Aorta (tissue), 5 donors: ENCODE measurements at places on chromosomes 6 and 20.

- no peak for DNase-seq
Observed at GRCh38 chr6:127956260-127956888, 55.5 kb upstream of the THEMIS start.

- no peak for DNase-seq
Observed at GRCh38 chr20:44963325-44964215, 2.7 kb upstream of the STK4 start.

GRCh38 chr20:13898012-13898612 is 92.3 kb downstream of the SEL1L2 start:
- no peak for DNase-seq

GRCh38 chr20:52331655-52332054 is 140.1 kb upstream of the ZFP64 start:
- DNase-seq = no peak

DNA sequence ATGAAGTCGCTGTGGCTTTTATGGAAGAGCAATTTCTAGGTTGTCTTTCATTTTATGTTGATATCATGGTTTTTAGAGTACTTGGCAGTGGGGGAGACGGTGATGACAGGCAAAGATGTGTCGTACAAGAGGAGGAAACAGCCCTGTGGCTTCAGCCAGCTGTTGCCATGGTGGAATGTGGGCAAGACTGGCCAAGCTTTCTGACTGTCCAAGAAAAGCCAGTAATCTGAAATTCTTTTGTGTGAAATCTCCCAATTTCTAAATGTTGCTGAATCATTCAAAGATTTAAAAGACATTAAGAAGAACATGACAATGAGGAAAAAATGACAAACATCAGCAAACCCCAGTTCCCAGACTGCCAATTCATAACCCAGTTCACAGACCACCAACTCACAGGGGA is 23.1 kb downstream of the PFDN4 start:
- DNase-seq = no peak

DNA sequence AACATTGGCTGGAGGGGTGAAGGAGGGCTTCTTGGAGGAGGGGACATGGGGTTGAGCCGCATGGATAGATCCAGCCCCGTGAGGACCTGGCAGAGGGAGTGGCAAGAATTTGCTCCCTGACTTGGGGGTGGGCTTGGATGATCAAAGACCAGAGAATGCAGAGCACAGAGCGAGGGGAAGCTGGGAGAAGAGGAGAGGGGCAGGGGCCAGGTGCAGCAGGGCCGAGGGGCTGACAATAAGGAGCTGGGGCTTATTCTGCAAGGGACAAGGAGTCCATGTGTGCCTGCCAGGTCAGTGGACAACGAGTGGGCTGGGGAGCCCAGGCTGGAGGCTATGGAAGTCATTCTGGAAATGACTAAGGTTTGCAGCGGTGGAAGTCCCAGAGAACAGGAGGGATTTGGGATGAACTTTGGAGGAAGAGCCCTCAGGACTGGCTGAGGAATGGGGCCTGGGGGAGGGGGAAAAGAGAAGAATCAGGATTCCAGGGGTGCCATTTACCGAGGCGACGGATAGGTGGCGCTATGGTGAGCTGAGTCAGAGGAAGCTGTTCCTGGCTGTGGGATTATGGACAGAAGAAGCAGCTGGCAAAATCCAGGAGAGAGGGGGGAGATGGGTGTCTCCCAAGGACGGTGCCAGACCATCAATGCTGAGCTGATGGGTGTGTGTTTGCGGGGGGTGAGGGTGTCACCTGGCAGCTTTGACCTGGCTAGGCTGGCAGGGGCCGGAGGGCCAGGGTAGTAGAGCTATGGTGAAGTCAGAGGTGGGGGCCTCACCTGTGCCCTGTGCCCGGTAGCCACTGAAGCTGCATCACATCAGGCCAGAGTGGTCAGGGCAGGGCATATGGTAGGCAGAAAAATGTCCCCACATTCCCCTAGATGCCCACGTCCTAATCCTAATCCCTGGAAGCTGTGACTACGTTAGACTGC is 7.8 kb downstream of the KCNG1 start:
- DNase-seq = no peak

DNA sequence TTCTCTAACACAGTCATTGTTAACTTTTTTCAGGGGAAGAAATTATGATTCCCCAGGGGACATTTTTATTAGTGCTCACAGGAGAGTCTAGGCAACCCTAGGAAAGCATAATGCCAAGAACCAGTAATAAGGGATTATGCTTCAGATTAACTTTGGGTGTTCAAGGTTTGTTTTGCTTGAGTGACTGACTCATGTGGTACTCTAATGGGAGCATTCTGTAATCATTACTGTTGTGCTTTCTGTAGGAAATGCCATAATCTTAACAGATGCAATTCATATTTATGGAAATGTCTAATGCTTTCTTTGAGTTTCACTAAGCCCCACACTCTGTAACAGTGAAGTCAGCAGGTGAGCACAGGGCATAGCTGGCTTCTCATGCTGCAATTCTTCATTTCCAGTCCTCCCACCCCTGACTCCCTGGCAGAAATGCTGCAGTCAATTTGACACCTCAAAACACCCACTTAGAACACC is 263.4 kb upstream of the MAN1A1 start:
- no peak for DNase-seq

DNA sequence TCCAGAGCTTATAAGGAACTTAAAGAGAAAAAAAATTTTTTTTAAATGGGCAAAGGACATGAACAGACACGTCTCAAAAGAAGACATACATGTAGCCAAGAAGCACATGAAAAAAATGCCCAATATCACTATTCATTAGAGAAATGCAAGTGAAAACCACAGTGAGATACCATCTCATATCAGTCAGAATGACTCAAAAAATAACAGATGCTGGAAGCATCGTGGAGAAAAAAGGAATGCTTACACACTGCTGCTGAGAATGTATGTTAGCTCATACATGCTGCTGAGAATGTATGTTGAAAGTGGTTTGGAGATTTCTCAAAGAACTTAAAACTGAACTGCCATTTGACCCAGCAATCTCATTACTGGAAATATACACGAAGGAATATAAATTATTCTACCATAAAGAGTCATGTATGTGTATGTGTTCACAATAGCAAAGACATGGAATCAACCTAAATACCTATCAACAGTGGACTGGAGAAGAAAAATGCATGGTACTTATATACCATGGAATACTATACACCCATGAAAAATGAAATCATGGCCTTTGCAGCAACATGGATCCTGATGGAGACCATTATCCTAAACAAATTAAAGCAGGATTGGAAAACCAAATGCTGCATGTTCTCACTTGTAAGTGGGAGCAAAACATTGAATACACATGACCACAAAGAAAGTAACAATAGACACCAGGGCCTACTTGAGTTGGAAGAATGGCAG is 5.2 kb downstream of the OR11A1 start:
- no peak for DNase-seq

- DNase-seq = no peak
Observed at GRCh38 chr6:5278565-5279120, 17.3 kb downstream of the FARS2 start.

DNA sequence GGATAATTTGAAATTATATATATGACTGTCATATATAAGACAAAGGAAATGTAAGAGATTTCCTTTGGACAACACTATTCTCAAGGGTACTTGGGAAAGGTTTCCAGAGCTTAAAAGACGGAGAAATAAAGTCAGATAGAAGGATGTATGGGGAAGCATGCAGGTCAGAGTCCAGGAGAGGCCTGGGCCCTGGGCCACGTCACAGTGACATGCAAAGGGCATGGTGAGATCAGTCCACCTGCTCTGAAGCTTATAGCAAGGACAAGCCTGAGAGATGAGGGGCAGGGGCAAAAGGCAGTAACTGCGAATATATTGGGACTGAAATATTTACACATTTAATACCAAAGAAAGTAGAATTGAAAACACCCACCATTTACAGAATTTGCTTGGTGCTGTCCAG is 24.6 kb upstream of the GMDS start:
- no peak for DNase-seq

DNA sequence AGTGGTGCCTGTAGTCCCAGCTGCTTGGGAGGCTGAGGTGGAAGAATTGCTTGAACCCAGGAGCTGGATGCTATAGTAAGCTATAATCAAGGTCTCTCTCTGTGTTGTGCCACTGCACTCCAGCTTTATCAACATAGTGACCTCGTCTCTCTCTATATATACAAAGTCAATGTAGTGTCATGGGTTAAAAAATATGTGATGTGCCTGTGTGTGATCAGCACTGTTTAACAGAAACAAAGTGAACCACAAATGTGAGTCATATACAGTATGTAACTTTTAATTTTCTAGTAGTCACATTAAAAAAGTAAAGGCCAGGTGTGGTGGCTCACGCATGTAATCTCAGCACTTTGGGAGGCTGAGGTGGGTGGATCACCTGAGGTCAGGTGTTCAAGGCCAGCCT is 85.3 kb upstream of the RNF24 start:
- DNase-seq = no peak

DNA sequence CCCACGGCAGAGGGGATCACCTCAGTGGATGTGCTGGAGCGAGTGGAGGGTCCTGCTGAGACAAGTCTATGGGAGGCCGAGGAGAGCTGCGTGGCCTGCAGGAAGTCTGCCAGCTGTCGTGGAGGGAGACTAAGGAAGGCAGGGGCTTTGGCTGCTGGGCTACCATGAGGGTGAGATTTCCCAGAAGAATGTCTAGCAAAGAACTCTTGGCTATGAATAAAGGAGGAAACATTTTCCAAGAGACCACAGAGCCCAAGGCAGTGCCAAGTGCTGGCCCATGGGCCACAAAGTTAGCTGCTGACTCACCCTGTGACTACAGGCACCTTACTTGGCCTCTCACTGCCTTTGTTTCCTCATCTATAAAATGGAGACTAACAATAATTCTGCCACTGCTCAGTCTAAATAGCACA is 73.4 kb downstream of the PRDM1 start:
- DNase-seq = no peak

- no peak for DNase-seq
Observed at GRCh38 chr6:166050559-166050958, 117.1 kb downstream of the TBXT start.

DNA sequence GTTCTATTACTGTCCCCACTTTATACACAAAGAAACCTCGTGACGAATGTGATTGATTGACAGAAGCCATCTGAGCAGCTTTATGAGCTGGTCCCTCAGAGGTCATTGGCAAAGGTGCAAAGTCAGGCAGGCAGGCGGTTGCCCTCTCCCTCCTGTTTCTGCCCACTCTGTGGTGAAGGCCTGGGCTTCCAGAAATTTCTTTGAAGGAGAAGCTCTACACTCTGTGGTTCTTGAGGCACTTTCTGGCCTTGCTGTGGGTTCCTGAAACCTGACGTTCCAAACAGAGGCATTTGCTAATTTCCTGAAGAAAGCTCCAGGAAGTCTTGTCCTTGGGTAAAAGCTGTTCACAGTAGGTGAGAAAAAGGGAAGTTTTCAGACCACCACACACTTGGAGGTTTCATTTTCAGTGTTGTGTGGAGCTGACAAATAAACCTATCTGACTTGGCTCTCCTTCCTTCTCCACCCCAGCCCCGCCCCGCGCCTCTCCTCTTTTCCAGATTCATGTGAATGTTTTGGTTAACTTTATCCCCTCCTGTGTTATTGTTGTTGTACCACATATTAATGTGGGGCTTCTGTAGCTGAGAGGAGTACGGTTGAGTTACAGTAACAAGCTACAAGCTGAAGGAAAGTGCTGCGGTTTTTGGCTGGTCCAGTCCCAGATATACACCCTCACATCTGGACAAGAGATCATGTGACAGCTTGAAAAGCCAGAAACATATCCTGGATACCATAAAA is 274.1 kb downstream of the CLIC5 start:
- no peak for DNase-seq

DNA sequence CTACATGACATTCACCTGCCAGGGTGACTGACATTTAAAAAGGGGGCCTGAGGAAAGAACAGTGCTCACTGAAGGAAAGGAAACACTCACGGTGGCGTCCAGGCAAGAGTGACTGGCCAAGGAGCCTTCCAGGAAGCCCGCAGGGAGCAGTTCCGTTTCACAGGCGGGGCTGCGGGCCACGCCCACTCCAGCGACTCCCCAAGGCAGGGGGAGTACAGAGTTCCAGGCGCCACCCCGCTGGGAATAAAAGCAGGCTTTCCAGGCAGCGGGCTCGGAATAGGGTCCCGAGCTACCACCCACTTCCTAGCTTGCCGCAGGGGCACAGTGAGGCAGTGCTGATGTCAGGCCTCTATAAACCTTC is 34.2 kb downstream of the PKIG start:
- DNase-seq = peak; percentile 79

DNA sequence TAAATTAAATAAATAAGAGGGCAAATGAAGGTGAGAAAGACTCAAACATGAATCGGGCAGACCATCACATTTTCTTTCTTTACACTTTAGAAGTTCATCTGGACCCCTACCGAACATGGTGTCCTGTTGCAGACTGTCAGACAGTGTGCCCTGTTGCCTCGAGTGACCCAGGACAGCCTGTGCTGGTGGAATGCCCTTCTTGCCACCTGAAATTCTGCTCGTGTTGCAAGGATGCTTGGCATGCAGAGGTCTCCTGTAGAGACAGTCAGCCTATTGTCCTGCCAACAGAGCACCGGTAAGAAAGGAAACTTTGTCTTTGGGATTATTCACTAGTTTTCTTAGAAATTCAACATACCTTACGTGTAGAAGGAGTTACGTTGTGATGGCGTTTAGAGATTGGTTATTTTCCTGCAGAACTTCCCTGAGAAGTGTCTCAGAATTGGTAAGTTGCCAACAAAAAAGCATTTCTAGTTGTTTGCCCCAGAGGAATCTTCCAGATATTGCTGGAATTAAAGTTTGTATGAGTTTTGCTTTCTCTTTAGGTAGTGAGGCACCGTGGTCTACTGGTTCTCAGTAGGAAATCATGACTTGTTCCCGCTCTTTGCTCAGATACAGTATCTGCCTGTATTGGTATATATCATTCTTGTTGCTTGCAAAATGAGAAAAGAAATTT is 70.1 kb downstream of the RNF144B start:
- DNase-seq = no peak

DNA sequence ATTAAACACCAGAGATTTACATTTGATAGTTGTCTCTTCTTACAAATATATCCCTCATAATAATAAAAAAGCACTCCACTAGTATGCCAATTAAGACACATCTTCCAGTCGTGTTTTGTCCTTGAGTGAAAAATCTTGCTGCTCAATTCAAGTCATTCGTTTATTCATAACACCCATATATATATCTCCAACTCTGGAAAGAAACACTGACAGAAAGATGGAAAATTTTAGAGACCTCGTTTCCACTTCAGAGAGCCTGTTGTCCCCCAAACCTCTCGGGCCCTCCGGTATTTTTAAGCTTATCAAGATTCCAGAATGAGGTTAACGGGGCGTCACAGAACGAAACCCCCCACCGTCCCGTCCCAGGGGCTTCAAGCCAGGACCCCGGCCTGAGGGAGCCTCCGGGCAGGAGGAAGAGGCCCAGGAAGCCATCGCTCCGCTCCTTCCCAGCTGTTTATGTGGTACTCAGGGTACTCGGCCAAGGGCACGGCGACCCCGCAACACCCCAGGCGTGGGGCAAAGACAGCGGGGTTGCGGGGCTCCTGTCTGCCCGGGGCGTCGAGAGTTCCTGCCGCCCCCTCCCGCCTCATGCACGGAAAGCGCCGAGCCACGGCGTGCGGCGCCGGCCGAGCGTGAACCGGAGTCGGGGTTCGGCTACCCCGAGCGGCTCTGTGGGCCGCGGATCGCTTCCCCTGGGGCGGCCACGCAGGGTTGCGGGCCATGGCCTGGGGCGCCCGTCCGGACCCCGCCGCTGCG is 623 bp upstream of the SNX9 start:
- peak; percentile 53 for DNase-seq

- DNase-seq = no peak
Observed at GRCh38 chr20:22403022-22403631, 181.2 kb downstream of the FOXA2 start.

GRCh38 chr6:136551103-136551502 is 881 bp upstream of the MAP7 start:
- no peak for DNase-seq

- peak; percentile 42 for DNase-seq
Observed at GRCh38 chr6:170052991-170053821, 237.7 kb downstream of the DLL1 start.

- no peak for DNase-seq
Observed at GRCh38 chr6:111745186-111745585, 128.1 kb downstream of the FYN start.
